ENCODE measurements at places on chromosomes 11 and 22.

- H3K36me3 ChIP-seq: peaks cover under 1% of the 10 kb centered on the region
- no peak for DNase-seq
- no peak overlapping the region for H3K4me3 ChIP-seq
- no peaks in the 10 kb centered on the region for H3K27me3 ChIP-seq
- no peak overlapping the region for H3K27ac ChIP-seq
Observed at GRCh38 chr11:108662700-108663099, 2.2 kb upstream of the DDX10 start.

GRCh38 chr22:31262312-31263133 lies 29.8 kb downstream of the PIK3IP1 start:
- H3K36me3 ChIP-seq: peaks cover 30% of the 10 kb centered on the region
- H3K27me3 ChIP-seq: no peaks in the 10 kb centered on the region
- H3K4me3 ChIP-seq: no peak overlapping the region
- DNase-seq: no peak
- H3K27ac ChIP-seq: no peak overlapping the region

DNA sequence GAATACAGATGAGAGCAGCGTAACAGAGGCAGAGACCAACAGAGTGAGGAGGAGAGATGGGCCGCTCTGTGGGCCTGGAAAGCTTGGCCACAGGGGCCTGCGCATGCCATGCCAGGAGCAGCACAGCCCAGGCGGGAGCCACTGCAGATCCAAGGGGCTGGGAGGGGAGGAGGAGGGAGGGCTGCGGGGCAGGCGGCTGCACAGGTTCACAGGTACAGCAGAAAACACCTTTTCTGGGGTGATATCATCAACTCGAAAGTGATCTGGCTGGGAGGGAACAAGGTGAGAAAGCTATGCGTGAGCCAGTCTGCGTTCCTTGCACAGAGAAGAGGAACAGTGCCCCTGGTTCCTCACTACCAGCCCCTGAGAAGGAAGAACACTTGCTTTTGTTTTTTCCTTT lies 14.8 kb downstream of the VPS37C start:
- H3K27ac ChIP-seq: peak overlapping the region; percentile 86
- DNase-seq: no peak
- no peaks in the 10 kb centered on the region for H3K27me3 ChIP-seq
- H3K36me3 ChIP-seq: peaks cover 16% of the 10 kb centered on the region
- H3K4me3 ChIP-seq: no peak overlapping the region

- H3K27ac ChIP-seq: peak overlapping the region; percentile 20
- peak; percentile 77 for DNase-seq
- H3K36me3 ChIP-seq: peaks cover 2% of the 10 kb centered on the region
- peaks cover 16% of the 10 kb centered on the region for H3K4me1 ChIP-seq
- peak overlapping the region; percentile 58 for H3K4me3 ChIP-seq
Observed at GRCh38 chr11:77047007-77047927, 13.1 kb downstream of the B3GNT6 start.

GRCh38 chr22:28379075-28379779 lies 300.4 kb downstream of the TTC28 start:
- no peaks in the 10 kb centered on the region for H3K36me3 ChIP-seq
- H3K4me1 ChIP-seq: no peaks in the 10 kb centered on the region
- no peaks in the 10 kb centered on the region for H3K27me3 ChIP-seq

DNA sequence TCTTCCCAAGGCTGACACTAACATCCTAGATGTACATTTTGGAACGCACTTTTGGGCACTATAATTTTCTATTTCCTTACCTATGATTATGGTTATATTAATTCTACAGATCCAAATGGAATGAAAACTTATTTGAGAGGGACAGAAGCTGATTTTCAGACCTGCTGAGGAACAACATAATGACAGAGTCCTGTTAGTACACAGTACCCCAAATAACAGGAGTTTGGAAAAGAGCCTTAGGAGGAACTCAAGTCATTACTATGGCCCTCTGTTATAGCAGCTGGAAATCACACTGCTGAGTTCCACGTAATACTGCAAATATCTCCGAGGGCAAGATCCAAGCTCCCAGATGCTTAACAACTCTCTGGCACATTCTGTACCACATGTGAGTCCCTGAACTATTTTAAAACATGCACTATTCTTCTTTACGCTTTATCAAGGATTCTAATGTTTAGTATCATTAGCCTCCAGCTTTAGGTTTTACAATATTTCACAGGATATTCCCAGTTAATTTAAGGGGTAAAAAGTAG lies 1027.7 kb upstream of the CCDC90B start:
- H3K4me1 ChIP-seq: no peaks in the 10 kb centered on the region
- H3K27ac ChIP-seq: no peak overlapping the region
- DNase-seq: no peak
- no peak overlapping the region for H3K4me3 ChIP-seq
- H3K27me3 ChIP-seq: no peaks in the 10 kb centered on the region
- no peaks in the 10 kb centered on the region for H3K36me3 ChIP-seq

- no peaks in the 10 kb centered on the region for H3K4me1 ChIP-seq
- peaks cover 22% of the 10 kb centered on the region for H3K27me3 ChIP-seq
- H3K36me3 ChIP-seq: no peaks in the 10 kb centered on the region
- no peak for DNase-seq
- peak overlapping the region; percentile 1 for H3K27ac ChIP-seq
Observed at GRCh38 chr11:75734491-75735180, 17.0 kb downstream of the MOGAT2 start.

DNA sequence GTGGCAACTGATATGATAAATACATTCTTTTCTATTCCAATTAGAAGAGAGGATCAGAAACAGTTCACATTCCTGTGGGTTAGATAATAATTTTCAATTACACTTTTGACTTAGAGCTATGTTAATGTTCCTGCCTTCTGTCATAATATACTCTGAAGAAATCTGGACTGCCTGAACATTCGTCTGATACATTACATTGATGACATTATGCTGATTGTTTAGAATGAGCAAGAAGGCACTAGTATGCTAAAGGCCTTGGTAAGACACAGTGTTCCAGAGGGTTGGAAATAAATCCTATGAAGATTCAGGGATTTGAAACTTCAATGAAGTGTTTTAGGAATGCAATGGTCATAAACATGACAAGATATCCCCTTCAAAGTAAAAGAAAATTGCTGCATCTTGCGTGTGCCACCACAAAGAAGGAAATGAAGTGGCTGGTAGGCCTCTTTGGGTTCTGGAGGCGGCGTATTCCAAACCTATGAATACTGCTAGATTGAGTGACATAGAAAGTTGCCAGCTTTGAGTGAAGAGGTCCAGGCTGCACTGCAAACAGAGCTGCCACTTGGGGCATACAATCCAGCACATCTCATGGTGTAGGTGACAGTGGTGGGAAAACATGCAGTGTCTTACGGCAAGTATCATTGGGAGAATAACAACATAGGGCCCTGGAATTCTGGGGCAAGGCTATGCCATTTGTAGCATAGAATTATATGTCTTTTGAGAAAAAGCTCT lies 21.2 kb upstream of the PDE3B start:
- H3K4me3 ChIP-seq: no peak overlapping the region
- no peaks in the 10 kb centered on the region for H3K27me3 ChIP-seq
- no peak for DNase-seq
- H3K36me3 ChIP-seq: no peaks in the 10 kb centered on the region
- H3K4me1 ChIP-seq: peaks cover 28% of the 10 kb centered on the region
